Aorta (tissue), 5 donors: ENCODE measurements at places on chromosomes 3 and 15. TPM values are rescaled to one million over a fixed set of nuclear protein-coding genes. Genes with fewer than 3 reads are reported as not detected.

Gene CYP8B1
- not detected for total RNA-seq

Gene PRC1
- 7.7 TPM for total RNA-seq

Gene GATM
- 31.9 TPM for total RNA-seq

- no peak overlapping the region for H3K27ac ChIP-seq
- no peak for DNase-seq
- H3K27me3 ChIP-seq: no peaks in the 10 kb centered on the region
- no peaks in the 10 kb centered on the region for H3K4me1 ChIP-seq
Measured at GRCh38 chr15:25451501-25451900, 12.7 kb upstream of the UBE3A start.

GRCh38 chr3:131393868-131394267 lies 12.3 kb downstream of the NUDT16 start:
- no peak overlapping the region for H3K27ac ChIP-seq
- DNase-seq: no peak
- no peaks in the 10 kb centered on the region for H3K36me3 ChIP-seq
- H3K27me3 ChIP-seq: no peaks in the 10 kb centered on the region
- no peak overlapping the region for H3K4me3 ChIP-seq
- no peaks in the 10 kb centered on the region for H3K4me1 ChIP-seq
